ENCODE measurements at places on chromosomes 7 and 10.

GRCh38 chr10:133096616-133097269, 9.0 kb downstream of the ADGRA1 start:
- DNase-seq = no peak

- DNase-seq = no peak
These were observed 503.9 kb downstream of the KIF20B start for GRCh38 chr10:90205340-90205739.

GRCh38 chr10:112658900-112659638, 212.1 kb downstream of the VTI1A start:
- peak; percentile 20 for DNase-seq

DNA sequence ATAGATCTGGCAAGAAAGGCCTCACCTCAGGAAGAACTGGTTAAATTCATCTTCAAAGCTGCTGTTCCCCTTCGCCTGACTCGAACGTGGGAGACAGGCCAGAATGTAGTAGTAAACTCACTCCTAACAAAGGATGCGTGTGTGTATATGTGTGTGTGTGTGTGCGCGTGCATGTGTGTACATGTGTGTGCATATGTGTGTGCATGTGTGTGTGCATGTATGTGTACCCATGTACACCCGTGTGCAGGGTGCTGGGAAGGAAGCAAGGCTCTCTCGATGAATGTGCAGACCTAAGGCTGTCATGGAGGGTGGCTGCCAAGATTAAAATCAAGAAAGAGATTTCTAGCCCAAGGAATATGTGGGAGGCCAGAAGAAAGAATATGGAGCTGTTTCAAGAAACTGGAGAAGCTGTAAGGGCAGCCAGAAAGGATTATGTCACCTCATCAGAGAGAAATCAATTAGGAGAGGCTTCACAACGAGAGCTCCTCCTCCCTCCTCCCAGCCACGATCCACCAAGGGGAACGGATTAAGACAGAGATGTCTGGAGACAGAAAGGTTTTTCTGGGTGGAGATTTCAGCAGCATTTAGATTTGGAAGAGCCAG, 34.0 kb upstream of the LBX1 start:
- DNase-seq = no peak

DNA sequence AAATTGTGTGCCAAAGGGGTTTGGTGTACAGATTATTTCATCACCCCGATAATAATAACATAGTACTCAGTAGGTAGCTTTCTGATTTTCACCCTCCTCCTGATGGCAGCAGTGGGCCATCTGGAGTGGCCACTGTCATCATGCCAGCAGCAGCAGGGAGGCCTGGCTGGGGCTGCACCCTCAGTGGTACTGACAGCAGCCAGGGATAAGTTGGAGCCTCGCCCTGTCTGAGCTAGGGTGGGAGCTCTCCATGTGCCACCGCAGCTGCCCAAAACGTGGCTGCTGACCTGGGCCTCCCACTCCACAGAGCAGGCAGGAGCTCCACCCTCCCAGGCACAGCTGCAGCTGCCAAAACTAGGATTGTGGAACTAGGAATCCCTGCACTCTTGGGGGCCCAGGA, 700.8 kb upstream of the KCND2 start:
- no peak for DNase-seq

GRCh38 chr10:75358132-75358531, 43.4 kb downstream of the ZNF503 start:
- DNase-seq = no peak

DNA sequence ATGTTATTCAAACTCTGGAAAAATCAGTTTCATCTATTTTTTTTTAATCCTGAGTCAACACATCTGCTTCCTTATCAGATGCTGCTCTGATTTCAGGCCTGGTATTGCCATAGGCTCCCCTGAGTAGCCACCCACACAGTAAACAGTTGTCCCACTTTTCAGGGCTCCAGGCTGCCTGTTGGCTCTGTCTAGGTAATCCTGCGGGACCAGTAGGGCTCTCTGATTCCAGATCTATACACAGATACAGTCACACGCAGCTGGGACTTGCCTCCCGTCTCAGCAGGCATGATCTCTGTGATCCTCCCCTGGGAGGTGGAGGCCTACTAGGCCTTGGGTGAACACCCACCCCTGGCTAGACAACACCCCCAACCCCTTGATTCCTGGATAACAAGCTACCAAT, 206.1 kb downstream of the CREB5 start:
- DNase-seq = no peak

GRCh38 chr7:49775065-49775948, 1.9 kb downstream of the VWC2 start:
- no peak for DNase-seq

GRCh38 chr7:18494821-18495408, 634 bp upstream of the HDAC9 start:
- DNase-seq = no peak

GRCh38 chr10:68471586-68472408, at the start of gene DNA2:
TSS of gene DNA2 (minus strand) at chr10:68471973. CDS start at chr10:68471864, 109 bp downstream.
- DNase-seq = peak; percentile 24

DNA sequence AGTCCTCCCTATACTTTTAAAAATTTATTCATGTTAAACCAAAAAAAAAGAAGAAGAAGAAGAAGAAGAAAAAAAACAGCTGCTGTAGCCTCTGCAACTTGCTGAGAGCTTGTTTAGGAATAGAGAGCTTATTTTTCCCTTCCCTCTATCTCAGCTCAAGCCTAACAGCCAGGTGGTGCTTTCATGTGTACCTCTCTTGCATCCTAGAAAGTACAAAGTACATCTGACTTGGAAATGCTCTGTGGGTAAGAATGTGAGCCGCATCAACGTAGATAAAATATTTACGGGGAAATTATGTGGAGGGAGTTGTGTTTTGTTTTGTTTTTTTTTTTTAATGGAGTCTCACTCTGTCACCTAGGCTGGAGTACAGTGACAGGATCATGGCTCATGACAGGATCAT, 99.6 kb downstream of the PLXDC2 start:
- DNase-seq = no peak

- DNase-seq = no peak
These were observed 17.6 kb upstream of the GDI2 start for GRCh38 chr10:5830629-5831445.

GRCh38 chr7:81317741-81318140, 398.9 kb upstream of the SEMA3C start:
- no peak for DNase-seq

- DNase-seq = no peak
These were observed 21.1 kb upstream of the HSPA12A start for GRCh38 chr10:116763440-116763839.

DNA sequence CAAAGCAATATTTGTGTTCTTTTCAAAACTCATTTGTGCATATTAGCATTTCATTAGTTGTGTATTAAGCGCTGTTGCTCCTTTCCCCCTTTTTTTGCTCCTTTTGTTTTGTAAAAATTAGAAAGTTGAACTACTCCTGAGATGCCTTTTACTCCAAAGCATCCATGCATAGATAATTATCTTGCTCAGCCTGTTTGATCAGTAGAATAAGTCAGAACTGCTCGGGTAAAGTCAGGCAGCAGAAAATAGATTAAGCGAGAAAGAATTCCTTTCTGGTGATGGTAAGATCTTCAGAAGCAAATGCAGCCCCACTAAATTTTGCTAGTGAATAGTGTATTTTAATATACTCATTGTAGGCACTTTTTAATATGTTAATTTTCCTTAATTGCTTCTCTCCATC, 227.1 kb downstream of the TEX36 start:
- DNase-seq = no peak

DNA sequence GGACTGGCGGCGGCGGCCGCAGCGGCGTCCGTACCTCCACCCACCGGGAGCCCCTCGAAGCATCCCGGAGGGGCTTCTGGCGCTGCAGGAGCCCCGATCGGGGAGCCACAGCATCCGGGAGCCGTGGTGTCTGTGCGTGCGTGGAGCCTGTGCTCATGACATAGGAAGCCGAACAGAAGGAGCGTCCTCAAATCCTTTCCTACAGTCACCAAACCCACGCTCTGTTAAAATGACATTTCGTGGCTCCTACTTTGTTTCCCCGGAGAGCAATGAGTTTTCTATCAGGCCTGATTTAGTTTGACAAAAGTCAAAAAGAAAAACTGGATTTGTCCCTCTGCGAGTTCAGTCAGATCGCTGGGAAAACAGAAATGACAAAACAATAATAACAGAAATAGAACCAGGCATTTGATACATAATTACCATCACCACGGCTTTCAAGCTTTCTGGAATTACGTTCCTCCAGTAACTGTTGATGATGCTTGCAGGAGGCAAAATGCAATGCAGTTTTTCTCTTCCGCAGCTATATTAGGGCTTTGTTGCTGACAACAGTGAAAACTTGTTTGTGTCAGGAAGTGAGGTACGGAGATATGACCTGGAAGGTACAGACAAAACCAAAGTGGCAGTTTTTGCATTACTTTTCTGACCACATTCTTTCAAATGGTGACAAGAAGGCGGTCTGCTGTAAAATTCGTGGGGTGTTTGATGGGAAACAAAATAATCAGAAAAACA, 219.3 kb upstream of the MKLN1 start:
- no peak for DNase-seq

DNA sequence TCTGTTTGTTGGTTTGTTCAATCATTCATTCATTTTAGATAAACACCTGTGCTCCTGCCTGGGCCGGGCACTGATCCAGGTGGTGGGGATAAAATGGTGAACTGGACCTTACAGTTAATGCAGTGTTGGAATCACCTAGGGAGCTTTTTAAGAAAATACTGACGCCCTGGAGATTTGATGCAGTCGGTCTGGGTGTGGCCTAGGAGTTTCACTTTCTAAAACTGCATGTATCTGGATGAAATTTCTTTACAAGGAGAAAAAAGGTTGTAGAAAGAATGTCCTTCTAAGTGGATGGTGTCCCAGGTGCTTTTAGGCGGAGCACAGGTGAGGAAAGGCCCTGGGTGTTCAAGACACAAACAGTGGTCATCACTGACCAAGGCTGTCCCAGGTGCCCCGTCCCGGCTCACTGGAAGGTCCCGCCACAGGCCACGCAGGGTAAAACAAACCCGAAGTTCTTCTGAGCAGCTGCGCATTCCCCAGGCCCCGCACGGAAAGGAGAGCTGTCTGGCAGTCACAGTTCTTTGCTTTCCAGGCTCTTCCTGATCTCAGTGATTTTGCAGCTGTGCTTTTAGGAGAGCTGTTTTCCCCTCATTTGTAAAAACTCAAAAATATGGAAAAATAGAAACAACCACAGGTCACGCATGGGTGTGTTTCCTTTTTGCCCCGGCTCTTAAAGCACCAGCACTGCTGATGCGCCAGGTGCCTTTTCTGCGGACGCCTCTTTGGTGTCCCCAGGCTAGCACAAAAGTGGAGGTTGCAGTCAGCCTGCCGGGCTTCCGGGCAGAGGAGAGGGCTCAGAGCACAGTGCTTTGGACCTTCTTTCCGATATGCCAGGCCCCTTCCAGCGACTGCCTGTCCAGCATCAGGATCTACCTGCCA, 161.9 kb downstream of the GRK5 start:
- DNase-seq = no peak

DNA sequence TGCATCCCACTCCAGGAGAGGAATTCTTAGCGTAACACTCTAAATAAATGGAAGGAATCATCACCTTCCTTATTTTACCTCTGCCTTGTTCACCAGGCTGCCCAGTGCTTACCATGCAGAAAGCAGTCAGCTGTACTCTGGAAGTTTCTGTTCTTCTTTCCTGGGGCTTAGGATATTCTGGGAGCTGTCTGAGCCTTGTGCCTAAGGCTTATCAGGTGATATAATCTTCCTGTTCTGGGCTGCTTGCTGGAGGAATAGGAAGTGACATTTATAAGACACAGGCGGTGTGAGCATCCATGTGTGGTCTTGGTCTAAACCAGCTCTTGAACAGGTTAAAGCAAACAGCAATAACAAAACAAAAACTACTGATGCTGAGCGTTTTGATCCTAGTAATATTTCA, 13.5 kb downstream of the KCTD7 start:
- no peak for DNase-seq

DNA sequence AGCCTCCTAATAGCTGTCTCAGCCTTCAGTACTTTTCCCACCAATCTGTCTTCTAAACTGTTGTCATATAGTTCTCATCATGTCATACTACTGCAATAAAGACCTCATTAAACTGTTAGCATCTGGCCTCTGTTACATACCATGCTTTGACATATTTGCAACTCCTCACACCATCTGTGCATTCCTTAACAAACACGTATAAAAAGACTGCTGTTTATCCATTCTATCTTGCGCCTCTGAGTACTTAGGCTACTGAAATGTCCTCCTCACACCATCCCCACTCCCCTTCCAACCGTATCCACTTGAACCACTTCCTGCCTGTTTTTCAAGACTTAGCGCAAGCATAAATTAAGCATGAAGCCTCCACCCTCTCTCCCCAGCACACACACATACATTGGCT, 41.6 kb downstream of the SLC16A9 start:
- no peak for DNase-seq

DNA sequence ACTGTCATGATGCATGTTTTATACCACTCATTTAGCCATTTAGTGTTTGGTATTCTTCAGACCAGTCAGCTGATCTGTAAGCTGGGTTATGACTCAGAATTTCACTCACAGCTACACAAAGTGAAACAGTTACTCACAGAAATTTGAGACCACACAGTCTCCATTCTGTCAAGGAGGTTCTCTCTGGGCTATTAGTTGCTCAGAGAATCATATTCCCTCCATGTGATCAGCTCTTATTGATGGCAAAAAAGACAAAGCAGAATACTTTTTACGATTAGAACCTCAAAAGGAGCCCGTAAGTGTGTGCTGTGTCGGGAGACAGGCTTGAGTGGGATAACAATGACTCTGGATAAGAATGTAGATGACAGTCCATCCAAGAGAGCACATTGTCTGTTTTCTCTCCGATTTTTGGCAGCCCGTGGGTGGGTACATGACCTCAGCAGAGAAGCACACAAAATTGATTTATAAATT, 277.6 kb upstream of the SORCS1 start:
- DNase-seq = no peak

DNA sequence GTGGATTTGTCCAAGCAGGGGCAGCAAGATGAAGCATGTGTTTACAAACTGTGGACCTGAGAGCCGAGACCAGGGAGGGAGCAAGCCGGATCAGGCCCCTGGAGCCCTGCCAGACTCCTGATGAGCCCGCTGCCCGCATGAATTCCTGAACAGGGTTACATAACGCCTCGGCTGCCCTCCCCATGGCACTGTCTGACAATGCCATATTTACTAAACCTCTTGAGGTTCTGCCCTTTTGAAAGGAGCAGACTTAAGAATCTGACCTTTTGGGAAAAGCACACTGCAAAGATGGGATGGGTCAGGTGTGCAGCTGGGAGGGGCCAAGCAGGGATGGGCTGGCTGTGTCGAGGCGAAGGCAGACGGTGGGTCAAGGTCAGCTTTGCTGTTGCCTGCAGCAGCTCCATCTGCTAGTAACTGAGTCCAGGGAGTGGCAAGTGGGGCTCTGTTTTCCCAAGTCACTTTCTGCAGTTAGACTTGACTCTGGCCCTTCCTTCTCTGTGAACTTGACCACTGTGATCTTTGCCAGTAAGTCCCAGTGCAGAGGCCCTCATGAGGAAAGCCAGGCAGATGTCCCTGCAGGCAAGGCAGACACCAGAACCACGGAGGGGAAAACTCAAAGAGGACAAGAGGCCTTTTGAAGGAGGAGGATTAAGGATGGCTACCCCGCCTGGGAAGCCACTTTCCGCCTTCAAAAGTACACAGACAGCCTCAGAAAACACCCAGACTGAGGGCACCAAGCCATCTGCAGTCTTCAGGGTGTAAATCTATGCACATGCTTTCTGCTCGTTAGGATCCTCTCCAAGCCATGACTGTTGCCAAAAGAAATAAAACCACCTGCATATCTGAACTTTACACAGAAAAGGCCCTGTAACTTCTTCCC, 175.8 kb downstream of the TNS3 start:
- DNase-seq = no peak

- DNase-seq = no peak
These were observed 2.8 kb downstream of the WNT16 start for GRCh38 chr7:121331574-121331973.

- no peak for DNase-seq
These were observed 49.5 kb downstream of the VIPR2 start for GRCh38 chr7:159094919-159095915.
